Activated CD4-positive, alpha-beta T cell treated with anti-CD3 and anti-CD28 coated beads for 1 hour (primary cell): ENCODE measurements at places on chromosomes 16 and 17.

GRCh38 chr16:56800355-56800754 is 64.7 kb upstream of the SLC12A3 start:
- no peak for DNase-seq

GRCh38 chr17:16915752-16916556 is 56.0 kb downstream of the TNFRSF13B start:
- peak; percentile 7 for DNase-seq

DNA sequence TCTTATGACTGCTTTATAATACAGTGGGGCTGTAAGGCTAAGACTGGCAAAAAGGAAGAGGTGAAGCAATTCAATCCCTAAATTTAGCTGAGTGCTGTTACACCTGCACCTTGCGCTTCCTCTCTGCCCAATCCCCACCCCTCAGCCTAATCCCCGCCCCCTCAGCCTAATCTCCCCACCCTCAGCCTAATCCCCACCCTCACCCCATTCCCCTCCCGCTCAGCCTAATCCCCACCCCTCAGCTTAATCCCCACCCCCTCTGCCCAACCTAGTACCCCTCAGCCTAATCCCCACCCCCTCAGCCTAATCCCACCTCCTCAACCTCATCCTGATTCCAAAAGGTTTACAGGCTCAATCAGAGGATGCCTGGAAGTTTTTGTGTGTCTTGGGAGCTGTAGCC is 155.5 kb downstream of the PMP22 start:
- DNase-seq, result no peak

GRCh38 chr16:27387724-27388123 is 14.2 kb upstream of the IL21R start:
- no peak for DNase-seq

DNA sequence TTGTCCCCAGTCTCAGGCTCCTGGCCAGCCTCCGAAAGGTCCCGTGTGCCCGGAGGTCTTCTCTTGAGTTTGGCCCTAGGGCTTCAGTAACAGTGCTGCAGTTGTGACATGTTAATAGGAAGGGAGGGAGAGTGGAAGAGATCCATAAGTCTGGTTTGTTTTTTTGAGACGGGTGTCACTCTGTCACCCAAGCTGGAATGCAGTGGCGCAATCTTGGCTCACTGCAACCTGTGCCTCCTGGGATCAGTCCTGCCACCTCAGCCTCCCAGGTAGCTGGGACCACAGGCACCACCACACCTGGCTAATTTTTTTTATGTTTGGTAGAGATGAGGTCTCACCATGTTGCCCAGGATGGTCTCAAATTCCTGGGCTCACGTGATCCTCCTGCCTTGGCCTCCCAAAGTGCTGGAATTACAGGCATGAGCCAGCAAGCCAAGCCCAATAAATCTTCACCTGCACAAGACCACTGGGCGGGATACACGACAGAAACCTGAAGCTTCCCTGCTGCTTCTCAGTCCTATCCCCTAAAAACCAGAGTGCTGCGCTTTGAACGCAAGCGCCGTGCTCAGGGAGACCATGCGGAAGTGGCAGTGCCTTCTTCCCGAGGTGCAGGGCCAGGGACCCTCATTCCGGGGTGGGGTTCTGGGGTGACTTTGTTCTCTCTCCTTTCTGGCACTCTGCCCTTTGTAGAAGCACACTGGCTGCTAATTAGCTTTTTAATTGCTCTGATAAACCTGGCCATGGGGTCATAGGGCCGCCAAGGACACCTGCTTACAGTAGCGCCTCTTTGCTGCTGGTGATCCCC is 10.9 kb downstream of the TRAF7 start:
- no peak for DNase-seq

DNA sequence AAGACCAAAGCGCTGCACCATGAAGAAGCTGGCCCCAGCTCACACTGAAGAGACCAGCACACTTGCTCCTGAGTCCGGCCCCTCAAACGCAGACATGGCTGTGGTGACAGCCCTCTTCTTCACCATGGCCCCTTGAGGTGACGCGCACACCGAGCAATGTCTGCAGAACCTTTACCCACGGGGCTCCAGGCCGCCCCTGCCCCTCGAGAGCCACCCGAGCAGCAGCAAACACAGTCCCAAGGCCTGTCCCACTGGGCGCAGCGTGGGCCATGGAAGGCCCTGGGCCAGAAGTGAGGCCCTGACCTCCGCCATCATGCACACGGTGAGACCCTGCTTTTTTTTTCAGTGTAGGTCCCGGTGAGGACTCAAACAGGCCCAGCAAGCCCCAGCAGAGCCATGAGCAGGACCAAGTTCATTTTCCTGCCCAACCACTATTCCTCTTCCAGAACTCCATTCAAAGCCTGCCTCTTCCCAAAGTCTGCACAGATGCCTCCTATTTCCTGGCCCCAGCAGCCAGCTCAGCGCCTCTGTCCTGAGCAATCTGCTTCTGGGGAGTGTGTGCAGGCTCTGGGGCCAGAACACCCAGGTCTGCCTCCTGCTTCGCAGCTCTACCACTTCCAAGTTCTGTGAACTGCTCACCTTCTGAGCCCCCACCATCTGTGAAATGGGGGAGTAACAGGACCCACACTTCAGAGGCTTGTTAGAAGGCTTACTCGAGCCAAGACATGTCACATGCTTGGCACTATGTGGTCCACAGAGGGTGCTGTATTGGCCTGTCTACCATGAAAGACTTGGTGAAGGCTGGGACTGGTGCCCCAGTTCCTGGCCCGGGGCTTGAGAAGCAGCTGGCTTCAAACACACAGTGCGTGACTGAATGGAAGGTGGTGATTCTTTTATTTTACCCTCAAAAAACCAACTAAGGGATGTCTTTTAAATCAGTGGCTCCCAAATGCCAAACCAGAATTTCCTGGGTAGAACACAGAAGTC is 35.7 kb upstream of the GSG1L start:
- no peak for DNase-seq

GRCh38 chr17:48960834-48961515 is 7.4 kb downstream of the GIP start:
- no peak for DNase-seq

GRCh38 chr16:87409153-87409552 is 17.0 kb downstream of the MAP1LC3B start:
- DNase-seq, result no peak

GRCh38 chr17:65434251-65434650 is 127.2 kb downstream of the AXIN2 start:
- DNase-seq, result no peak

DNA sequence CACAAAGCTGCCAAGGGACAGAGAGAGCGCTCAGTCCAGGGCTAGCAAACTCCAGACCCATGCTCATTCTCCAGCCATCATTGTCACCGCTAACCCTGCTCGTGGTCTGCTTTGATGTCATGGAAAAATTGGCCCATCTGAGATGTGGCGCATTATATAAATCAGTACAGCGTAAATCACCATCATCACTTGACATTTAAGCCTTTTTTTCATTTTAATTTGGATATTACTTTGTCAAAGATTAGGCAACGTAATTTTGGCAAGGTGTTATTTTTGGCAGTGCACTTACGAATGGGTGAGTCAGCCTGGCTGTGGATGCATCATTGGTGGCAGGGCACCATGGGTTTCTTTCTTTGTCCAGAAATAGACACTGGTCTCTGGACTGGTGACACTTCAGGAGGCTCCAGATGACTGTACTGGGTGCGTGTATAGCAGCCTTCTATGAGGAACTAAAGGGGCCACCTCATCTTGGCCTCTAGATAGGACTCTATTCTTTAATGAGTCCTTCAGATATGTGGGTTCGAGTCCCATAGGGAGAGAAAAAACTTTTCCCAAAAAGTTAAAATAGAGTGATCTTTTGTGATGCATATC is 166.3 kb downstream of the MSI2 start:
- no peak for DNase-seq

GRCh38 chr16:56923481-56924091 is 8.4 kb upstream of the HERPUD1 start:
- no peak for DNase-seq

GRCh38 chr17:48427598-48427997 is 2.4 kb downstream of the SKAP1 start:
- DNase-seq, result peak; percentile 42

- DNase-seq, result no peak
Observed at GRCh38 chr17:7644775-7645174, 6.0 kb upstream of the ATP1B2 start.

GRCh38 chr17:69188064-69188463 is 40.6 kb downstream of the ABCA10 start:
- DNase-seq, result no peak

GRCh38 chr16:66604376-66605176 is at the start of gene CMTM3:
Gene CMTM3 (plus strand): TSS chr16:66604704. CDS start chr16:66604806, 102 bp downstream.
- peak; percentile 63 for DNase-seq

- DNase-seq, result no peak
Observed at GRCh38 chr17:17402558-17402957, 74.2 kb upstream of the MED9 start.

- no peak for DNase-seq
Observed at GRCh38 chr16:16100631-16101030, 122.7 kb downstream of the ABCC6 start.

GRCh38 chr17:73189417-73190099 is 3.3 kb upstream of the COG1 start:
- DNase-seq, result no peak

DNA sequence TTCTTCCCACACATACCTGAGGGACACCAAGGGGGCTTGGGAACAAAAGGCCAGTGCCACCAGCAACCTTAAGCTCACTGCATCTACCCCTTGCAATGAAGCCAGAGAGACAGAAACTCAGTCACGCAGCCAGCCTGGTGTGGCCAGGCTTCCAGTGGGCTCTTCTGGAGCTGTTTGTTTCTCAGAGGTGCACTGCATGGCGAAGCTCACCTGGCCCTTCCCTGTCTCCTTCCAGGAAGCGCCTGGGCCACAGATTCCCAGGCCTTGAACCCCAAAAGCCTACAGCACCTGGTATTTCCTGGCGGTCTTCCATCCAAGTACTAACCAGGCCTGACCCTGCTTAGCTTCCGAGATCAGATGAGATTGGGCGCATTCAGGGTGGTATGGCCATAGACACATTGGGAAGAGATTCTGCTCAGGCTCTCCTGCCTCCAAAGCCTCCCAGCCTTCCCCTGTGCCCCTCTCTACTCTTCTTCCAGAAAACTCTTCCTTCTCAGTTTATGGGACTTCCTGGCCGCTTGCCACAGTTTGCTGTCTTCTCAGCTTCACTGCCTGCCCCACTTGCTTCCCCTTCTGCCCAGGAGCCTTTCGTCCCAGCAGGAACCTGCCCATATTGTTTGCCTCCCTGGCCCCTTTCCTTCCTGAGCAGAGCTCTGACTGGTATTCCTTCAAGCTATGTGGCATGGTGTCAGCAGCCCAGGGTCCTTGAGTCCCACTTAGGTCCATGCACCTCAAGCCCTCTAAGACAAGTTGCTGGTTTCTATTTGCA is 1.6 kb downstream of the CISD3 start:
- DNase-seq, result no peak

GRCh38 chr16:10181196-10182162 is 749 bp downstream of the GRIN2A start:
- no peak for DNase-seq

DNA sequence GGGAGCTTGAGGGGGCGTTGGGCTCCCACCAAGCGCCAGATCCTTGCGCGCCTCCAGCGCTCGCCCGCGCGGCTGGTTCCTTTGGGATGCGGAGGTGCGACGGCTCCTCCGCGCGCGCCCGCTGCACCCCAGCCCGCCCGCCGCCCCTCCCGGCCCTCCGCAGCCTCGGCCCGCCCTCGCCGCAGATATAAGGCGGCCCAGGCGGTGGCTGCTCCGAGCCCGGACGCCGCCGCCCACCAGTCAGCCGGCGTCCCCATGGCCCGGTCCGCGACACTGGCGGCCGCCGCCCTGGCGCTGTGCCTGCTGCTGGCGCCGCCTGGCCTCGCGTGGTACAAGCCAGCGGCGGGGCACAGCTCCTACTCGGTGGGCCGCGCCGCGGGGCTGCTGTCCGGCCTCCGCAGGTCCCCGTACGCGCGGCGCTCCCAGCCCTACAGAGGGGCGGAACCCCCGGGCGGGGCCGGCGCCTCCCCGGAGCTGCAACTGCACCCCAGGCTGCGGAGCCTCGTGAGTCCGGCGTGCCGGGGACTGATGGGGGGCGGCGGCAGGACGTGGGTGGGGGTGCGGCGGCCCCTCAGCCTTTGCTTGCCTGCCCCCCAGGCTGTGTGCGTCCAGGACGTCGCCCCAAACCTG is at the start of gene NPB:
TSS of gene NPB (plus strand) at position 216 of the 630 bp plus-strand sequence. CDS start at position 256, 40 bp downstream.
- DNase-seq, result no peak

DNA sequence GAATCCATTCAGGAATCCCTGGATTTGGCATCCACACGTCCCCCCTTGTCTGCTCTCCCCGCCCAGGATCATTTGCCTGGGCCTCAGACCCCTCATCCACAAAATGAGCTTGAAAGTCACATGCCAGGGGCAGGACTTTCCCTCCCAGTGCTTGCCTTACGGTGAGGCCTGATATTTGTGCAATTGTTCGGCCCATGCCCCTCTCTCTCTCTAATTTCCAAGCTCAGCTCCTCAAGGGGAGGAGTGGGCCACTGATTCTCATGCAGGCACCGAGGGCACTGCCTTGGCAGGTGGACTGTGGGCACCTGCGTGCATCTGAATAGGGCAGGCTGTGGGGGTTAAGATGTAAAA is 267.2 kb upstream of the FOXF1 start:
- DNase-seq, result no peak

- no peak for DNase-seq
Observed at GRCh38 chr17:7593296-7593695, 3.4 kb upstream of the SOX15 start.

DNA sequence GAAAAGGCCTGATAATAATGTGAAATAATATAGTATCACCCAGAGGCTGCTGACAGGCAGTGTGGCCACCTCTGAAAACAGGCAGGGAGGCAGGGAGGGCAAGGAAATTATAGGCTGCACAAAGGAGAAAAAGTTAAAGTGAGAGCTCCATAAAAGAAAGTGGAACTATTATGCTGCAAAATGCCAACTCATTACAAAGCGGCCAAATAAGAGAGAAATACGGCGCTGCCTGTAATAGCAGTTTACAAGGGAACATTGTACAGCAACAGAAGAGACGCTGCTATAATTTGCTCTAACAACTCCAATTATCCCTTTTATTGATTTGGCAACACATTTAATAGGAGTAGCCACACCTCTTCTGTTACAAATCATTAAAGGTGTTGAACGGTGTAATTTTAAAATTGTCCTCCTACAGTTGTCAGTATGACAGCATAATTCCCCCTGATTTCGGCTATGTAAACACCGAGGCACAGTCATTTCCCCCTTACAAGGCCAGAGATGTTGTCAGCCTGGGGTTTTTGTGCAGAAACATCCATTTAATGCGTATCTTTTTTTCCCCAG is 120.3 kb downstream of the MRM1 start:
- no peak for DNase-seq

GRCh38 chr16:11129378-11129781 is 126.6 kb downstream of the SOCS1 start:
- DNase-seq, result no peak
